Stimulated activated CD8-positive, alpha-beta memory T cell treated with anti-CD3 and anti-CD28 coated beads, Interleukin-7, amount 100 ng/mL, for 1 hour (primary cell): ENCODE measurements at places on chromosomes 5 and 9.

DNA sequence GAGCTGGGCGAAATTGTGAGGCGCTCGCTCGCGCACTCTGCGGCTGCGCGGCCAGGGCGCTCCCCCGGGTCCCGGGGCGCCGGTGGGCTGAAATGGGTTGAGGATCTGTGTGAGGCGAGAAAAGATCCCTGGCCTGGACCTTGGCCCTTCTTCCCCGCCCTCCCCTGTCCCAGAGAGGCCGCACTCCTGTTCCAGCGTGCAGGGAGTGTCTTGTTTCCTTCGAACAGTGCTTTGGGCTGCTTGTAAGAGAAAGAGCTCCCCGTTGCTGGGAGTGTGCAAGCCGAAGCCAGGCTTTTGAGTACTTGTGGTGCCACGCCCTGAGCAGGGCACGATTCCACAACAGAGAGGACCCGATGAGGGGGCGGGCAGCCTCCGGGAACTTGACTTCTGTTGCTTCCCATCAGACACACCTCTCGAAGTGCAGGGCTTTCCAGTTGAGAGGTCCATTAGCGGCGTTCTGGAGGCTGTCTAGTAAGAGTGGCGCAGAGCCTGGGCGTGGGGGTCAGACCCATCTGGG lies 535 bp downstream of the DOLPP1 start:
- no peak for DNase-seq

DNA sequence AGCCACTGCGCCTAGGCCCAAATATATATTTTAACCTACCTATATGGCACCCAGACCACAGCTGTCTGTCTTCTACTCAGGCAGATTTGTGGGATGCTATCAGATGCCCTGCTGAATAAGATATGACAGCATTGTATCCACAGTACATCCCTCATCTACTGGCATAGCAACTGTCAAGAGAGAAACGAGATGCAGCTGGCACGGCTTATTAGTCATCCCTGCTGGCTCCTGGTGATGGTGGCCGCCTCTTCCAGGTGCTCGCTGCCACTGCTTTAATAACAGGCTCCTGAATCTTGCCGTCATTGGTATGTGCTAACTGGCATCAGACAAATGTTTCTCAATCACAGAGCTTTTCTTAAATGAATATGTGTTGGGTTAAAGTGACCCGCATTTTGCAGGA lies 34.0 kb downstream of the B4GALT1 start:
- no peak for DNase-seq

GRCh38 chr5:172097356-172097755 lies 90.7 kb downstream of the STK10 start:
- no peak for DNase-seq

- DNase-seq = no peak
Measured at GRCh38 chr5:158080112-158080511, 221.2 kb upstream of the CLINT1 start.

GRCh38 chr9:109584205-109584604 lies 86.1 kb upstream of the PTPN3 start:
- no peak for DNase-seq

DNA sequence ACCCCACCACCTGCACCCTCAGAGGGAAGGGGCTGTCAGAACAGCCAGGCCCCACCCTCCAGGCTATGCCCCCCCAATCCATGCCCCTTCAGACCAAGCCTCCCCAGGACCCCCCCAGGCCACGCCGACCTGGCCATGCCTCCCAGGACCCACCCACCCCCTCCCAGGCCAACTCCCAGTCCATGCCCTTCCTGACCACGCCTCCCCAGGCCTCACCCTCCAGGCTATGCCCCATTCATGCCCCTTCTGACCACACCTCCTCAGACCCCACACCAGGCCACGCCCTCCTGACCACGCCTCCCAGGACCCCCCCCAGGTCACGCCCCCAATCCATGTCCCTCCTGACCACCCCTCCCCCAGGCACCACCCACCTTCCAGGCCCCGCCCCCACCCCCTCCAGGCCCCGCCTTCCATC lies 27.6 kb downstream of the TPPP start:
- DNase-seq = no peak

DNA sequence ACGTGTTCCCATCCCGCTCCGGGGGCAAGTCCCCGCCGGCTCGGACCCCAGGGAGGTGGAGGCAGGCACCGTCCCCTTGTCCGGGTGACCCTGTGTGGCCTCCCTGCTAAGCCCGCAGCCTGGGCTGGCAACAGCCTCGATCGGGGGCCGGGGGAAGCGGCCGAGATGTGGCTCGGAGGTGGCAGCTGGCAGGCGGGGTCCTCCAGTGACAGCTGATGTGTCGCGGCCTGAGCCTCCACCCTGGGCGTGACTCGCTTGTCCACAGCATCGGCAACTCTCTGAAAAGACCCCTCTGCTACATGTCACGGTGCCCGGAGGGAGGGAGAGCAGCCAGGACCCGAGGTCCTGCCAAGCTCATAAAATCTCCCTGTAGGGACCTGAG lies 124.8 kb upstream of the IRX4 start:
- DNase-seq = no peak

DNA sequence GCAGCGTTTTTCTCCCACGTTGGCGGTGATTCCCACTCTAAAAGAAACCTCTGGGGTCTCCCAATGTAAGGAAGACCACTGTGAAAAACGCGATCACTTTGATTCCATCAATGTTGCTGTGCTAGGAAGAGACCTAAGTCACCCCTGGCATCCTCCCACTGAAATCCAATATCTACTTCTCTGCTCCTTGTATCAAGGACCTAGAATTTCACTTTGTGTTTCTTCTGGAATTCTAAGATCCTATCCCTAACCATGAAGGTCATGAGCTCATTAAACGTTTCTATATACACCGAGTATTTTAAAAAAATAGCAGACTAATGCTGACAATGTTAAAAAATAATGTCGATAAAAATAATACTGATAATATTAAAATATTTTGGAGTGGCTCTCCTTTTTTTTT lies 118.8 kb upstream of the MYO10 start:
- DNase-seq = no peak

DNA sequence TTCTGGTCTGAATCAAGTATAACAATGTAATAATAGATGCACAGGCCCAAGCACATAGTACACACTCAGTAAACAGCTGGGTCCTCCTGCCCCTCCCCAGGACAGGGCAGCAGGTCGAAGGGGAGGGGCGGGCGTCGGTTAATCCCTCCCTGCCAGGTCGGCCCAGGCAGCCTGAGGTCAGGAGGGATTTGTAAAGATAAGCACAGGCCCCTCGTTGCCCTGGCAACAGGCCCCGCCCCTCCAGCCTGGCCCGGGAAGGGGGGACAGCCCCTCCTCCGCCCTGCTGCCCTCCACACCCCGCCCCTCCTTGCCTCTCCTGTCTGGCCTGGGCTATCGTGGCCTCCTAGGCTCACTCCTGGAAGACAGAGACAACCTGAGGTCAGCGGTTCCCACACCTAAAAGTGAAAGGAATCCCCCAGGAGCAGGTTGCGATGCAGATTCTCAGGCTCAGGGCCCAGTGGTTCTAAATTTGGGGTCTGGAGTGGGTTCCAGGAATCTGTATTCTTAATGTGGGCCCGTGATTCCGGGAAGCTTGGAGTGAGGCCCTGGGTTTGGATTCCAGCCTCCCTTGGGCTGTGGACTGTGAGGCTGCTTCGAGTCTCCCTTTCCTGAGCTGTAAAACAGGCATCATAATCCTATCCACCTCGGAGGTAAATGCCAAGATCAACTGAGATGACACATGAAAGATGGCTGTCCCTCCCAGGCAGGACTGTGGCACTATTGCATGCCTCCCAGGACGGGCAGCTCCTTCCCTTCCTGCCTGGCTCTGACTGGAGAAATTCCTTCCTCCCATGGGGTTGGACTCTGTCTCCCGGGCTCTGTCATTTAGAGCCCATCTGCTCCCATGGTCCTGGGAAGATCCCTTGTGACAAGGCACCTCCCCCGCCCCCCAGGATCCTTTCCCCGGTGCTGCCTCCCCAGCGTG lies 4.4 kb downstream of the CRB2 start:
- DNase-seq = no peak

GRCh38 chr9:127927988-127928675 lies 2.4 kb downstream of the PIP5KL1 start:
- DNase-seq = no peak

DNA sequence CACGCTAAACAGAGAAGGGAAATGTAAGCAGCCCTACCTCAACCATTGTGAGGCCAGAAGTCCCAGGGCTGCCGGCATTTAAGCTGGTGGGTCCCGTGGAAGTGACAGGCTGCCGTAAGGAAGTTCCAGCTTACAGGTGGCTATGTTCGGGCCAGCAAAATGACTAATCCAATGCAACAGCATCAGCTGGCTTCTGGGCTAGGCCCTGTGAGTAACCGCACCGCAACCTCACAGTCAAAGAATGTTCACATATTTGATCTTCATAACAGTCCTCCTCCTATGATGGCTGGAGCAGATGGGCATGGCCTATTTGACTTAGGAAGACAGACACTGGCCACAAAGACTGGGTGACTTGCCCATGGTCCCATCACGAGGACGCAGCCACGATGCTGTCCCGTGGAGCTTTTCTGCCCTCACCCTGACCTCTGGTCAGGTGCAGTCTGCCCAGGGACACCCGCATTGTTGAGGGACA lies 88.2 kb downstream of the LIFR start:
- DNase-seq = no peak

DNA sequence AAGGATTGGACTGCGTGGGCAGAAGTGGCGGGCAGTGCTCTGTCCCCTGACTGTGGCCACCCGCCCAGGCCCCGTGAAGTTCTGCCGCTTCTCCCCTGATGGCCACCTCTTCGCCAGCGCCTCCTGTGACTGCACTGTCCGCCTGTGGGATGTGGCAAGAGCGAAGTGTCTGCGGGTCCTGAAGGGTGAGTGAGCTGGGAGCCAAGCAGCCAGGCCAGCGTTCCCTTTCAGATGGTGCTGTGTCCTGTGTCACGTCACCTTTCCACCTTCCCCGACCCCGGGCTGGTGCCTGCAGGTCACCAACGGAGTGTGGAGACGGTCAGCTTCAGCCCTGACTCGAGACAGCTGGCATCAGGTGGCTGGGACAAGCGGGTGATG lies 2.3 kb downstream of the WDR38 start:
- no peak for DNase-seq

DNA sequence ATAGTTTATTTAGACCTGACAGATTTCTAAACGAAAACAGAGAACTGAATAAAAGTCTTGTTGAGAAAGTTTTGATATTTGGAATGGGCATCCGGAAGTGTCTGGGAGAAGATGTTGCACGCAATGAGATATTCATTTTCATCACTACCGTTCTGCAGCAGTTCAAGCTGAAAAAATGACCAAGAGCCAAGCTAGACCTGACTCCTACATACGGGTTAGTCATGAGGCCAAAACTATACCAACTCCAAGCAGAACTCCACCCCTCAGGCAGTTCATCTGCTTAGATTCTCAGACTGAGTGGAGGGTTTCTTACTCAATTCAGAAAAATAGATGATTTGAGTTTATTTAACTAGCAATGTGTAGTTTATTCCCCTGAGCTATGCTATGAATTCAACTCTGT lies 95.4 kb upstream of the ANXA1 start:
- DNase-seq = no peak

- DNase-seq = no peak
Measured at GRCh38 chr5:61207884-61208283, 45.6 kb upstream of the SMIM15 start.

GRCh38 chr9:132201780-132202703 lies 40.2 kb downstream of the NTNG2 start:
- DNase-seq = no peak

GRCh38 chr9:107214915-107215314 lies 68.2 kb upstream of the RAD23B start:
- no peak for DNase-seq

DNA sequence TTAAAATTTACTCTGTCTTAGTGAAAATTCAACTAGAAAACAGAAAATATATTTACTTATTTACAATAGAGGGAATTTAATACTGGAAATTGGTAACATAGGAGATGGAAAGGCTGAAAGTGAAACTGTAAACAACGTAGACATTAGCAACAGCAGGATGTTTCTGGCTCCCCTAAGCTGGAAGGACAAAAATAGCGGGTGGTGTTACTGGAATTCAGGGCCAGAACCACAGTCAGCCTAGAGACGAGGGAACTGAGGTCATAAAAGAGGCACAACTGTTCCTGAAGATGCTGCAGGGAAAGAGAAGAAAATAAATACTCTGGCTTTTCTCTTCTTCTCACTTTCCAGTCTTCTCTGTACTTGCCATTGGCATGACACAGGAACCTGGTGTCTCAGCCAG lies 80.4 kb upstream of the NIPBL start:
- no peak for DNase-seq

DNA sequence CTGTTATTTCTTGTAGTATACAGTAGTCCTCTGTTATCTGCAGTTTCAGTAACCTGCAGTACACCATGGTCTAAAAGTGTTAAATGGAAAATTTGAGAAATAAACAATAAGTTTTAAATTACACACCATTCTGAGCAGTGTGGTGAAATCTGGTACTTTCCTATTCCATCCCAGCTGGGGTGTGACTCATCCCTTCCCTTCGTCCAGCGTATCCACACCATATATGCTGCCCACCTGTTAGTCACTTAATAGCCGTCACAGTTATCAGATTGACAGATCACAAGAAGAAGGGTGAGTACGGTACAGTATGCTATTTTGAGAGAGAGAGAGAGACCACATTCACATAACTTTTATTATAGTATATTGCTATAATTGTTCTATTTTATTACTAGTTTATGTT lies 28.9 kb downstream of the FAM151B start:
- DNase-seq = no peak

- no peak for DNase-seq
Measured at GRCh38 chr5:81817980-81818379, 67.1 kb upstream of the SSBP2 start.

DNA sequence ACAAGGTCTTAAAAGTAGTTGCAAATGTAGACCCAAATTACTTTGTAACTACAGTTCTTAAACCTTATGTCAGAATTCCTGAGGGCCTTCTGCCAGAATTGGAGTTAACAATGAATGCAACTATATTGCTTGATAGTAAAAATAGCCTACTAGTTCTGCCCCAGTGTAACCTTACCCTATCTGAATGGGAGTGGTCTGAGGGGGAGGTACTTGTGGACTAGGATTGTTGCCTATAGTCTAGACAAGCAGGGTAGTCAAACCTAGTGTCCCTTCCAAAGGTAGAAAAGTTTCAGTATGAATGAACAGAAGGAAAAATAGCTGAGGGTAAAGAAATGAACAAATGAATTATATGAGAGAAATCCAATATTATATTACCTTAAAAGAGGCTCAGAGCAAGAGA lies 242.2 kb downstream of the PJA2 start:
- no peak for DNase-seq

- DNase-seq = no peak
Measured at GRCh38 chr5:57725658-57726504, 243.3 kb upstream of the ACTBL2 start.

GRCh38 chr5:6829150-6829784 lies 116.0 kb downstream of the TENT4A start:
- no peak for DNase-seq

DNA sequence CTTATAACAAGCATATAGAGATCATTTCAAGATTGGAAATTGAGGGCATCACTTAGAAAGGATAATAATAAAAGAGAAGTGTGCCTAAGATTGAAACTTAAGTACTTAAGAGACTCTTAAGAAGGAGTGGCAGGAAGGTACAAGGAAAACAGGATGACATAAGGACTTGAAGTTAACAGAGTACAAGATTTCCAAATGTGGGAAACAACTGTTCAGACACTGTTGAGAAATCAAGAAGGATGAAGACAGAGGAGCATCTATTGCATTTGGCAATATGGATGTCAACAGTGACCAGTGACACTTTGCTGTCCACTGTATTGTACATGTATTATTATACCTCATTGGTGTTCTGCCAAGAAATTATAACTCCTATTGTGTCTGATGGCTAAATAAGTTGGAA lies 157.8 kb upstream of the PTGER4 start:
- DNase-seq = no peak
